ENCODE measurements at places on chromosomes 2 and 18.

DNA sequence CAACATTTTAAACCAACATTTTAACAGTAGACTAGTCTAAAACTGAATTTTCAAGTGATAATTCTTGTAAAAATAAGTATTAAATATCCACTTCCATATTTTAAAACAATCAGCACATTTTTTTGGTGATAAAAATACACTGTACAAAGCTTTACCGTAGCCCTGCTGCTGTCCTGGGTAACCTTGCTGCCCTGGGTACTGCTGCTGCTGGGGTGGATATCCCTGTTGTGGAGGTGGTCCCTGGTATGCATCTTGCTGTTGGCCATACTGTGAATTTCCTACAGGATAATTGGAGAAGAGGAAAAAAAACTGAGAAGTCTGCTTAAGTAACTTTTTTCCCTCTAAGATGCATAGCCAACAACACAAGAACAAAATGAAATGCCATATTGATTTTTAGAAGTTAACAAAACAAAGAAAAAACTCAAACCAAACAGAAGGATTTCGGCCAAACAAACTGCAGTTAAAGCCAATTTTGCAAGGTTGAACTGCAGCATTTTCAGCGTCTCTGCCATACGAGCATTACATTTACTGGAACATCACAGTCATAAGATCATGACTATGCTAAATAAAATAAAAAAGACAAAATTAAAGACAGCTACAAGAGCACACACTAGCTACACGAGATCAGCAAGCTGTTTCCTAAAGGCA, 55.4 kb downstream of the SS18 start:
- no peak for DNase-seq

DNA sequence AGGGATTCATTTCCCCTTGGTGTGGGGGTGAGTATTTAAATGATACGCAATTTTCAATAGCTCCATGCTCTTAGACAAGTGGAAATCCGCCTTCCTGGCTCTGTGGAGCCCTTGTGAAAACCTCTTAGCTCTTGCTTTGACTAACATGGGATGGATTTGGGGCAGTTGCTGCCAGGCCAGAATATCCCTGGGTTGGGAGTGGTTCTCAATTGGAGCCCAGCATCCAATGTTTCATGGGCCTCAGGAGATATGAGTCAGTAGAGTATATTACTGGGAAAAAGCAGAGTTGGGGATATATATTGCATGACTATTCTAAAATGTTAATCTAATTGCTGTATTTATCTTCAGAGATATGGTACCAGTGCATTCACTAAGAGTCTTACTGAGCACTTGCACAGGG, 104.4 kb upstream of the IL1R2 start:
- no peak for DNase-seq

GRCh38 chr18:78999939-79000338, 20.3 kb downstream of the SALL3 start:
- no peak for DNase-seq

DNA sequence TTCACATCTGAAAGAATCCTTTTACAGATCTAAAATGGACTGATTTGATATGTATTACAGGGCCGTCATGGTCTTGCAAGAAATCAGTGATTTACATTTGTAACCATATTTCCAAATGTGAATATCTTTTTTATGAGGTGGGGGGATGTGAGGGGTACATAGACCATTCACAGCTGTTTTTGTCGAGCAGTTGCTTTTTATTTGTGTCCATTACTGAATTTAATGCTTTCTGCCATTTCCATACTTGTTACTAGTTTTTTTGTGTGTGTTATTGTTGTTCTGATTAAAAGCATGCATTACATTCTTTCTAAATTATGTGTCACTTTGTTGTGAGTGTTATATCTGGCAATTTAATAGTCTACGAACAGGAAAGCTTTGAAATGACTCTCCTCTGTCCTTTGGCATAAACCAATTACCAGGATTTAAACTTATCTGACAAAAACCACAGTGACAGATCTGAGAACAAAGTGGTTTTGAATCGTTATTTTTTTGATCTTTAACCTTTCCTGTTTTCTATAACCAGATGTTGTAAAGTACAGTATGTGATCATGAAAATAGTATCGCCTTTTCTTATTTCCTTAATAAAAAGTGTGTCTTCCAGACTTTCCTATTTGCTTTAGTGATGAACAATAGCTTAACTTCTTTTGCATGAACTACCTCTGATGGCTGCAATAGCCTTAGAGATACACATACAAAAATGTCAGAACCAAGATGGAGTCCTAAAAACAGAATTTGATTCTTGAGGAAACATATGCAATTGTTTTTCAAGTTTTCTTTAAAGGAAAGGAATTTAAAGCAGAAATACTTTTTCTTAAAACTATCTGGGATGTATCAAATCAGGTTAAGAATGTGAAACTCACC, 354.2 kb upstream of the ACVR2A start:
- no peak for DNase-seq

- no peak for DNase-seq
Measured at GRCh38 chr2:238376884-238377391, 49.8 kb upstream of the ASB1 start.

GRCh38 chr2:38742797-38743559, 8.2 kb downstream of the SRSF7 start:
- no peak for DNase-seq

GRCh38 chr2:189008555-189009262, 34.5 kb downstream of the COL3A1 start:
- no peak for DNase-seq
